AG09319 (cell line): ENCODE measurements at places on chromosomes 2 and 18.
A peak's percentile ranks its signal among the peaks of the same experiment; 100 is the strongest.

DNA sequence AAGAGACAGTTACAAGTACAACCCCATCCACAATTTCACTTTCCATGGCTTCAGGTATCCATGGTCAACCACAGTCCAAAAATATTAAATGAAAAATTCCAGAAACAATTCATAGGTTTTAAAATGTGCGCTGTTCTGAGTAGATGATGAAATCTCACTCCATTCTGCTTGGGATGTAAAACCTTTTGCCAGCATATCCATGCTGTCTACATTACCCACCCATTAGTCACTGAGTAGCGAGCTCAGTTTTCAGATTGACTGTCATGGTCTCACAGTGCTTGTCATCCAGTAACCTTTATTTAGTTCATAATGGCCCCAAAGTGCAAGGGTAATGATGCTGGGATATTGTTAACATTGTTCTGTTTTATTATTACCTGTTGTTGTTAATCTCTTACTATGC is 40.5 kb downstream of the SMAD4 start:
- peak; percentile 27 for DNase-seq

GRCh38 chr2:138421971-138422335 is 79.6 kb upstream of the SPOPL start:
- DNase-seq: peak; percentile 32

- DNase-seq: no peak
Measured at GRCh38 chr2:27249891-27250651, 12.8 kb downstream of the SLC30A3 start.

GRCh38 chr18:23143815-23144261 is 8.6 kb downstream of the CABLES1 start:
- no peak for DNase-seq

DNA sequence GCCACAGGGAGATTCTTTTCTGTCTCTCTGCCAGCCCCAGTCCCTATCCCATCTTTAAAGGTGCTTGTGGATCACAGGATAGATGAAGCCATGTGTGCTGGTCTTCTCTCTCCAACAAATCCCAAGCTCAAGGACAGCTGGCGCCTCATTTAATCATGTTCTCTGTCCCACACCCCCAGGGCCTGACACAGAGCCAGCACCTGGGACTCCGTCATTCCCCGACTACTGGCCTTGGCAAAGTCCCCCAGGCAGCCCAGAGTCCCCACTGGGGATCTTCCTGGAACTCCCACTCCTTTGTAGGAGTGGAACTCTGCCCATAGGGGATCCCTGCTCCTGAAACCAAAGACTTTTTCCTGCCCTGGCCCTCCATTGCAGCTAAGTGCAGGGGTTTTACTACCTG is 60.8 kb downstream of the MTHFD2 start:
- no peak for DNase-seq

DNA sequence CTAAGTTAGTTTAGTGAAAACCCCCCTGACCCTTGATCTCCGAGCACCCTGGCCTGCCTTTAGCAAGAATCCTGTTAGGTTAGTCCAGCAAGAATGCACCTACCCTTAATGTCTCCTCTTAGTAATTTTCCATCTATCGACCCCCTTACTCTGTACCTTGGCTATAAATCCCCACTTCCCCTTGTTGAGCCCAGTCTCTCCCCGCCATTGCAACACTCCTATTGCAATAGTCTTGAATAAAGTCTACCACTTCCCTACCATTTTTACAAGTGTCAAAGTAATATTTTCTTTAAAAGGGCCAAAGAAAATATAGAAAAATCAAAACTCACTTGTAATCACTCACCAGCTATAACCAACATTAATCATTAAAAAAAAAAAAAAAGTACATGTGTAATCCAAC is 4.2 kb upstream of the ZBTB7C start:
- no peak for DNase-seq

DNA sequence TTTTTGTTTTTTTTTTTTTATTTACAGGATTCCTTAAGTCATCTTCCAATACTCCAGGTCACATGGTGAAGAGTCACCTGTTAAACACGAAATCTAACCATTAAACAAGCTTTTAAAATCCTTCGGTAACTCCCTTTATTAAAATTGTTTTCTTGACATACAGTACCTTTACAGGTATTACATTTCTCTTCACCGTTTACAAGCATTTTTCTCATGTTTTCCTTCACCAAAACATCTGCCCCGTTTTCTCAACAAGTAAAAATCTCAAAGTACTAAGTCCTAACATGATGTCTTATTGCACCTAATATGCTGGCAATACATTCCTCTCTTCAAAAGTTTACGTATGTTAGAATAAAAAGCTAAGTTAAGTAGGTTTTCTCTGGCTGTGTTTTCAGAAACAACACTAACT is 1.1 kb downstream of the PUM2 start:
- no peak for DNase-seq

DNA sequence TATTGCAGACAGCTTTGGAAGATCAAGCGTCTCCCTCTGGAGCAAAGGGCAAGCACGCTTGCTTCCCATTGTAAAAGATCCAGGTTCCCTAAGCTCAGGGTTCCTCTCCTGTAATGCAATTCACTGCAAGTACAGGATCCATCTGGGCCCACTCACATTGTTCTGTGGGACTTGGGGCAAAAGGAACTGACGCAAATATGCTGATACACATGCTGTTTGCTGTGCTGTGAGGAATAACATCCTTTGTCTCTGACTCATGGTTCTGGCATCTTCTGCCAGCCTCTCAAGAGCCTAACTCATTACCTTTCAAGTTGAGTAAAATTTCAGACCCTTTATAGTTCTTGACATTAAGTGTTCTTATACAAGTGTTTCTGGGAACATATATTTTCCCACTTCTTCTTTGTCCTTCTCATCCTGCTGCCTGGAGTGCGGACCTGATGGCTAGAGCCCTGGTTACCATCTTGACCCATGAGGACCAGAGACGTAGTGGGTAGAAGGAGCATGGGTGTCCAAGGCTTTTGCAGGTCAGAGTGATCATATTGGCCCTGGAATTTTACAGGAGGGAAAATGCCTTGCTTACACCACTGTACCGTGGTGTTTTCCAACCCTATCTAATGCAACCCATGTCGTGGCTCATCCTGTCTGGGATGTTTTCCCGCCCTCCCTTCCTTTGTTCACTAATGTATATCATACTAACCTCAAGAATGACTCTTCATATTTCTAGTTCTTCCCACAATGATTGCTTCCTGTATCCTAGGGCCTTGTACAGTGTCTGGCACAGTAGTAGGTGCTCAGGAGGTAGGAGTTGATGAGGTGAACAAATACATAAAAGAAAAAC is 145.7 kb upstream of the GLI2 start:
- peak; percentile 75 for DNase-seq

DNA sequence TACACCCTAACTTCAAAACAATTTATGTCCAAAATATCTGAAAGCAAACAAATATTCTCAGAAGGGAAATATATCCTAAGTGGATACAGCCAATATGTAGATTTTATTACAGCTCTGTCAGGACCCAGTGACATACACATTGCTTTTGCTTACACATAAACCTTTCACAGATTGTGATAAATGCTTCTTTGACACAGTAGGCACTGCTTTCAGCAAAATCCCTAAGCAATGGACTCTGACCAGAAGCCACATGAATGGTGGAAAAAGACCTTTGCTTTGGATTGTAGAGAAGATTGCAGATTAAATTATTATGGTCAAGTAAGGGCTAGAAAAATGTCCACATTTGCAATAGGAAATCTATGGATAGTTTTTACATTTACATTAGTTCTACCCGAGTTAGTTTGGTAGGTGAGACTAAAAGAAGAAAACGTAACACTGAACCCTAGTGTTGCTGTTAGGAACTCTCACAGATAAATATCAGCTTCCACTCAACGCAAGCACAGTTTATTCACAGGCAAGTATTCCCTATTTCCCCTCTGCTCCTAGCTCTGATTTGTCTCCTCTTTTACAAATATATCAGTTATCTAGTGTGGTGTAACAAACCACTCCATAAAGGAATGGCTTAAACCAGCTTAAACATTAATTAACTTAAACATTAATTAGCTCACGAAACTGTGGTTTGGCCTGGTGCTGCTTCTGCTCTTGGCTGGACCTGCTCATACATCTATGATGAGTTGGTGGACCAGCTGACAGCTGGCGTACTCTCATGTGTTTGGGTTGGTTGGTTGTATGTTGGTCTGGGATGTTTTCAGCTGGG is 23.6 kb upstream of the SERPINE2 start:
- no peak for DNase-seq

DNA sequence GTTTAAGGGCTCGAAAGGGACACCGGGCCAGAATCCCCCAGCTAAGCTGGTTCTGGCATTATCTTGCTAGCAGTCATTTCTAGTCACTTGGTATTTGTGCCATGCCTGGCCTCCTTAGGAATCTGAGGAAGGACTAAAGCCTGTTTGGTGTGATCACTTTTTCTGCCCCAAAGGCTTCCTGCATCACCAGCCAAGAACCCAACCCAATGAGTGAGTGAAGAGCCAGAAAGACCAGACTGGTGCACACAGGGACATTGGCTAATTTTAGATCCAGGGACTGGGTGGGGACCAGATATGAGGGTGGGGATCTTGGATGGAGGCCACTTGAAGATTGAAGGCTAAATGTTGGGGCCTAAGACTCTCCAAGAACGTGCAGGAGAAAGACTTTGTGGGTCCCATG is 411.9 kb upstream of the TNP1 start:
- no peak for DNase-seq

GRCh38 chr2:105432749-105433148 is 33.9 kb upstream of the FHL2 start:
- DNase-seq: no peak

- no peak for DNase-seq
Measured at GRCh38 chr18:9914334-9914583, 443 bp downstream of the VAPA start.

- DNase-seq: no peak
Measured at GRCh38 chr2:104938231-104938941, 84.5 kb downstream of the POU3F3 start.

DNA sequence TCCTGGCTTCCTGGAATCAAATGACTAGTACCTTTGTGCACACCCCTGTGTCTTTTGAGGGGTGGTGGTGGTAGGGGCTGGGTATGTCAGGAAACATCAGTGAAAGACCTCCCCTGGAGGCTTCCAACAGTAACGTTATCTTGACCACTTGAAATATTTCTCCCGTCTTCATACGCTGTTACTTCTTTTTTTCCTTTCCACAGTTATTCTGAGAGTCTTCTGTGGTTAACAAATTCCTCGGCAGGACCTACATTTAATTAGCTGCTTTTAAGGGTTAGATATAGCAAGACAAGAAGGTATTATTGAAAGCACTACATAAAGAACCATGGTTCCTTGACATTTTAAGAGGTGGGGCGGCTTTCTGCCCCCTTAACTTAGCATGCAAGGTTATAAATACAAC is 34.6 kb downstream of the UGP2 start:
- no peak for DNase-seq

DNA sequence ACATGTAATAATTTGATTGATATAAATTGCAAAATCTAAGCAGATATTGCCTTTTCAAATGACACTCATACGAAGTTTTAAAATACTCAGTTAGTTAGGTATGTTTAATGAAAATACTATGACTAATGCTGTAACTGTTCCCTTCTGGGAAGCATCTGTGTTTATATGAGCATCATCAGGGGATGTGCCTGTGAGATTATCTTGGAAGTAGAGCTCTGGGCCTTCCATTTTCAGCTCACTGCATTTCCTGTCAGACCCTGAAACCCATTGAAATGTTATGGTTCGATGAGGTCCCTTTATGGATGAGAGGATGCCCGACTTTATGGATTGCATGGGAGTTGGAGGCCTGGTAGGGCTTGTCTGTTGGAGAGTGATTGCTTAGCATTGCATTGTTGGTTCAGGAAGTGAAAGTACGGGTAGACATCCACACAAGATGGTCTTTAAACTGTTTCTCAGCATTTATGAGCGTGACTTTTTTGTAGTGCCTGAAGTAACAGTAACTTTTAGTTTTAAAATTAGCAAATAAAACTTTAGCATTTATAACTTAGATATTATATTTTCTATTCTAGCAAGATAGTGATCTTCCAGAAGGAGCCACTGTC is 28.7 kb downstream of the ELP2 start:
- peak; percentile 80 for DNase-seq

- DNase-seq: no peak
Measured at GRCh38 chr2:71235930-71236587, 9.2 kb upstream of the PAIP2B start.

GRCh38 chr2:146477383-146477782 is 1367.4 kb upstream of the ACVR2A start:
- no peak for DNase-seq

DNA sequence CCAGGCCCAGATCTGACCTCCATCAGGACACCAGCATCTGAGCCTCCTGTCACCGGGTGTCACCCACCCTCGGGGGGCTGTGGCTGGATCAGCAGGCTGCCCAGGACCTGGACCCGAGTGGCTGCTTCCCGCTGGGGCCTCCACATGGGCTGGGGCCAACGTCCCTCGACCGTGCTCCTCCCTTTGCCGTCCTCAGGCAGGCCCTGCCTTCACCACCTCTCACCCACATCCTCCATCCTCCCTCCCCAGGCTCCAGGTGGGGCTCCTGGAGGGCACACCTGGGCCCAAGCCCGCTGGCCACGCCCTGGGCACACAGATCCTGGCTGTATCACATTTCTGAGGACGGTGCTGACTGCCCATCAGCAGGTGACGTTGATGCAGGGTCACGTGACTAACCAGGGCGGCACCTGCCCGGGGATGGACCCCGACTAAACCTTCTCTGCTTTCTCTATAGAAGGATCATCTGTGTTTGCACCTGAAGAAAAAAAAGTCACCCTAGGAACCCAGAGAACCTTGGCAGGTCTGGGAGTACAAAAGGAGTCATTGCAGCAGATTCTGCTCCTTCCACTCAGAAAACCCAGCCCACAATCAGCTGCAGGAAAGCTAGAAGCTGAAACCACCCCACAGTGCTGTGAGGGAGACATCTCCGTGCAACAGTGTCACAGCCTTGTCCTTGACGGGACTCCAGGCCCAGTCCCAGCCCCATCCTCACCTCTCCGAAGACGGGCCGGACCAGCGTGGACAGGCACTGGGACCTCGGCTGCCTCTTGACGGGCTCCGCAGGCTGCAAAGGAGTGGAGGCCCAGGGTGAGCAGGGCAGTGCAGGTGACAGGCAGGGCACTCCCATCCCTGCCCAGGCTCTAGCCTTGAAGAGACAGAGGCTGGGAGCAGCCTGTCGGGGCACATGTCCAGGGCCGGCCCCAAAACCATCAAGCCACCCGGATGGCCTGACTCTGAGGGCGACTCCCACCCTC is 11.2 kb downstream of the STK25 start:
- DNase-seq: no peak

- no peak for DNase-seq
Measured at GRCh38 chr2:86048888-86049287, 56.8 kb downstream of the POLR1A start.

- no peak for DNase-seq
Measured at GRCh38 chr2:233118648-233119000, 58.5 kb downstream of the INPP5D start.
